ENCODE measurements at places on chromosomes 3 and 15.

- no peak for DNase-seq
These were observed 23.3 kb downstream of the CFAP161 start for GRCh38 chr15:81157195-81157938.

- DNase-seq: peak; percentile 4
These were observed 48.7 kb upstream of the CRTC3 start for GRCh38 chr15:90481023-90481422.

DNA sequence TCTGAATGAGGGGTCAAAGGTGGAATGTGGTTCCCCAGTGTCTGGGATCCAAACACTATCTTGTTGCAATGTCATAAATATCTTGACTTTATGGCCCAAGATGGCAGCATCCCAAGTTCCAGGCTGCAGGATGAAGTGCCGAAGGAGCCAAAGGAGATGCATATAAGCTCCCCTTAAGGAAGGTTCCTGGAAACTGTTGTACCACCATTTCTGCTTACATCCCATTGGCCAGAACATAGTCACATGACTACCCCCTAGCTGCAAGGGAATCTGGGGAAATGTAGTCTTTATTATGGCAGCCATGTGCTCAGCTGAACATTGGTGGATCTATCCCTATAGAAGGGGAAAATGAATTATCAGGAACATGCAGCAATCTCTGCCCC is 54.3 kb downstream of the BDH1 start:
- no peak for DNase-seq

GRCh38 chr3:113234688-113235260 is 23.4 kb downstream of the BOC start:
- DNase-seq: no peak

DNA sequence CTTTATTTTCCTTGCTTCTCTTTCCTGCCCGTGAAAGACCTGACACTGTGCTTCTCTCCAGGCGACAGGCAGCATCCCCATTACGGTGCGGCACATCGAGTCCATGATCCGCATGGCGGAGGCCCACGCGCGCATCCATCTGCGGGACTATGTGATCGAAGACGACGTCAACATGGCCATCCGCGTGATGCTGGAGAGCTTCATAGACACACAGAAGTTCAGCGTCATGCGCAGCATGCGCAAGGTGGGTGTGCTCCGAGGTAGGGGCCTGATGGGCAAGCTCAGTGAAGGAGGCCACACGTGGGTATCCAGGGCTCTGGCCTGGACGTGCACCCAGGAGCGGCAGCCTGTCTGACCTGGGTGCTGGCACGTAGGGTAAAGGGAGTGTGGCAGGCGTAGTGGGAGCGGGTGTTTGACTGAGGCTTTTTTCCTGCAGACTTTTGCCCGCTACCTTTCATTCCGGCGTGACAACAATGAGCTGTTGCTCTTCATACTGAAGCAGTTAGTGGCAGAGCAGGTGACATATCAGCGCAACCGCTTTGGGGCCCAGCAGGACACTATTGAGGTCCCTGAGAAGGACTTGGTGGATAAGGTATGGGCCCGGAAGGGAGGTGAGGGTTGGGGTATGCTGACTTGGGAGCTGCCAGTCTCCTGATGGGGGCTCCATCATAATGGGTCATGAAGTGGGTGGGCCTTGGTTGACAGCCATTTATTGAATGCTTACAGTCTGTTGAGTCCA is 8.2 kb upstream of the PODXL2 start:
- no peak for DNase-seq
